Ammon's horn (tissue), 1 donor: ENCODE measurements at places on chromosomes 13 and 19.

GRCh38 chr13:75372923-75373841 lies 108.8 kb downstream of the TBC1D4 start:
- DNase-seq: no peak

DNA sequence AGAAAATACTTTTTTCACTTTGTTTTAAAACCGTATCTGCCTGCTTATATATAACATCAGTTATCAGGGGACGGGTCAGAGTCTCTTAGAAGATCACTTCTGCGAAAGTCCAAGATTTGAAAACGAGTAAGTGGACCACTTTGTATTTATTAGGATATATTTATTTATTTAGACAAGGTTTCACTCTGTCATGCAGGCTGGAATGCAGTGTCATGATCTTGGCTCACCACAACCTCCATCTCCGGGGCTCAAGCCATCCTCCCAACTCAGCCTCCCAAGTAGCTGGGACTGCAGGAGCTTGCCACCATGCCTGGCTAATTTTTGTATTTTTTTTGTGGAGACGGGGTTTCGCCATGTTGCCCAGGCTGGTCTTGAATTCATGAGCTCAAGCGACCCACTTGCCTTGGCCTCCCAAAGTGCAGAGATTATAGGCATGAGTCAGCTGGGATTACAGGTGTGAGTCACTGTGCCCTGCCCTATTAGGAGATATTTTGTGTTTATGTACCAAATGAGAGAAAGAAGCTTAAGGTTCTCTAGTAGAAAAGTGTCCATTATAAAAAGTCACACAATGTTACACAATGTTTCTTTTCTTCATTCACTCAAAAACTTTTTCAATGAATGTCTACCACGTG lies 39.5 kb downstream of the RASL11A start:
- DNase-seq: no peak

GRCh38 chr19:4969772-4970531 lies 1.0 kb downstream of the KDM4B start:
- peak; percentile 47 for DNase-seq

- no peak for DNase-seq
Observed at GRCh38 chr19:38512277-38512676, 78.8 kb downstream of the RYR1 start.

GRCh38 chr19:46776927-46777911 lies 11.2 kb downstream of the SLC1A5 start:
- DNase-seq: no peak

DNA sequence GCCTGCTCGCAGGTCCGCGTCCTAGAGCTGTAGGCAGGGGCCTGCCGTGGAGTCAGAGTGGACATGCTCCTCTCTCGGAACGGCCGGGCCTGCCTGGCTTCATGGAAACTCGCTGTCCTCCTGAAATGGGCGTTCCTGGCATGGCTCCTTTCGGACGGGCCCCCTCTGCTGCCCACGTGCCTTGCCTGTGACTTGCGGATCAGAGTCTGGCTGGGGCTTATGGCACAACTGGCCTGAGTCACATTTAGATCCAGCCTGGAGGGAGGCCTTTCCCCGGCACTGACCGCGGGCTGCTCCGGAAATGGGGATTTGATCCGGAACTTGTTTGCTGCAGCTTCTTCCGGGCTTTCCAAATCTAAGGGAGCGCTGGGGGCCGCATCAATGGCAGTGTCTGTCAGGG lies 28.1 kb downstream of the THSD1 start:
- no peak for DNase-seq

DNA sequence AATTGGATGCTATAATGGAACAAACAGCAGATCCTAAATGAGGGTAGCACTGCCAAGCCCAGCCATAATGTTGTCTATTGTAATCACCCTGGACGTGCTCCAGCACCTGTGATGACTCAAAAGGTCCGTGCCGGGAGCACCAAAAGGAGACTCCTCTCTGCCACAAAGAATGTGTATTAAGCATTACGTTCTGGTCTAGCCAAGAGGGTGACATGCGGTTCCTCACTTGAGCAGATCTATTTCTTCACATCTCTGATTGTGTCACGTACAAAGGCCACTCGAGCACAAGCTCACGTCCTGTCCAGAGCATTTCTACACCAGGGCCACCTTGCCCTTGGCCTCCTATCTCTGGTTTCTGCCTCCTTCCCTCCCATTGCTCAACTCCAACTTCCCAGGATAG lies 219.9 kb upstream of the IRS2 start:
- DNase-seq: no peak

GRCh38 chr13:34634448-34634847 lies 307.6 kb upstream of the NBEA start:
- DNase-seq: no peak

GRCh38 chr19:52219611-52220010 lies 29.8 kb downstream of the PPP2R1A start:
- DNase-seq: no peak

GRCh38 chr13:82879921-82880320 lies 1002.4 kb downstream of the SLITRK1 start:
- no peak for DNase-seq

DNA sequence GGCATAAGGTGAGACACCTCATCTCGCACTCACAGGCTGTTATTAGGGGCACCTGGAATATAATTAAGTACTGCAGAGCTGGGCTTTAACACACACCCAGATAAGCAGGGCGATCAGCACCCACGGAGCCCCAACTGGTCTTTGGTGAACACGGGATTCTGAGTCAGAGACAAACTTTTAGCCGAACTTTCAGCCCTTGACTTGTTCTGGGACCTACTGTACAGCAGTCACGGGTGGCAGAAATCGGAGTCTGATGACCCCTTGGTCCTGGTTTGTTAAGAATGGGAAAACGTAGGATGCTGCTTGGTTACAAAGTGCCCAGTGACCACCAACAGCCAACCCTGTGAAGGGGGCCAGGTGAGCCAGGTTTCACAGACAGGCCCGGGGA lies 9.0 kb downstream of the SH3GL1 start:
- DNase-seq: no peak

GRCh38 chr13:59721926-59722910 lies 441.5 kb downstream of the DIAPH3 start:
- DNase-seq: no peak

DNA sequence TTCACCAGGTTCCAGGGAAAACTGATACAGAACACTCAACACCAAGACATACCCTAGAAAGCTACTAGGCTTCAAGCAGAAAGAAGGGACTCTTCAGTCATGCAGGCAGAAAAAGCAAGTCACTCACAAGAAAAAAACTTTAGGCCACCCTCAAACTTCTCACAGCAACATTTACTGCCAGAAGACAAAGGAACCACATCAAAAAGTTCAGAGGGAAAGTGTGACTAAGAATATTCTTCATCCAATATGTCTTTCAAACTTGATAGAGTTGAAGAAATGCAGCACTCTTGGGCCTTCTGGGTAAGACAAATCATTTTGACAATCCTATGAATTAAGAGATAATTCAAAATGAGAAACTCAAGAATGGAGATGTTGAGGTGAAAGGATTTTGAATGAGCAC lies 7.7 kb downstream of the DZIP1 start:
- DNase-seq: no peak

DNA sequence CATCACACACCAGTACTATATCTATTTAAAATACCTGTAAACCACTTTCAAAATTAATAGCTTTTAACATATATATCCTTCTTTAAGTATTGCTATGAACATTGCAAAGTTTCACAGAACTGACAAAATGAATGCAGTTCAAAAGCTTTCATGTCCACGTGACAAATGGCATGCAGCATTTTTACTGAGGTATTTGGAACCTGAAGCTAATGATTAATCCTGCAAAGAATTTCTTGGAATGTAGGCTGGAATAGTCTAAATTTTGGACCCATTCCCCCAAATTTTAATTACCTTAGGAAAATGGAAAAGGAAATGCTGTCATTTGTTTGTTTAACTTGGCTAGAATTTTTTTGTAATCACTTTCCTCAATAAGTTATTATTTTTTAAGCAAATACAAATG lies 423.8 kb upstream of the GPC6 start:
- no peak for DNase-seq

GRCh38 chr19:1162404-1163282 lies 11.4 kb downstream of the SBNO2 start:
- DNase-seq: no peak

GRCh38 chr19:610071-610800 lies 20.6 kb downstream of the HCN2 start:
- no peak for DNase-seq

DNA sequence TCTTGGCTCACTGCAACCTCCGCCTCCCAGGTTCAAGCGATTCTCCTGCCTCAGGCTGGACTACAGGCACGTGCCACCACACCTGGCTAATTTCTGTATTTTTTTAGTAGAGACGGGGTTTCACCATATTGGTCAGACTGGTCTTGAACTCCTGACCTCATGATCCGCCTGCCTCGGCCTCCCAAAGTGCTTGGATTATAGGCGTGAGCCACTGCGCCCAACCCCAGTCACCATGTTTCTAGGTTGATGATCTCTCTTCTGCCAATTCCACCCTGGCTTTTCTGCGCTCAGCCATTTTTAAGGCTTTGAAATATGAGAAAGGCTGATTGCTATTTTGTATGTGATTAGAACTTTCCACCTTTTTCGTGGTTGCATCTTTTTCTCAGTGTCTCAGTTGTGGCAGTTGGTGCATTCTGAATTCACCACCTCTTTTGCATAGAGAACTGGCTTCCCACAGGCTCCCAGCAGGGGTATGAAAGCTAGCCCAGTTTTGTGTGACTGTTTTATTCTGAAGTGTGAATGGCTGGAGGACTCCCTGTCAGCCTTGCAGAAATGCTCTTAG lies 15.5 kb downstream of the CEACAM1 start:
- DNase-seq: no peak

GRCh38 chr19:58429745-58430144 lies 10.2 kb downstream of the ZNF132 start:
- no peak for DNase-seq

DNA sequence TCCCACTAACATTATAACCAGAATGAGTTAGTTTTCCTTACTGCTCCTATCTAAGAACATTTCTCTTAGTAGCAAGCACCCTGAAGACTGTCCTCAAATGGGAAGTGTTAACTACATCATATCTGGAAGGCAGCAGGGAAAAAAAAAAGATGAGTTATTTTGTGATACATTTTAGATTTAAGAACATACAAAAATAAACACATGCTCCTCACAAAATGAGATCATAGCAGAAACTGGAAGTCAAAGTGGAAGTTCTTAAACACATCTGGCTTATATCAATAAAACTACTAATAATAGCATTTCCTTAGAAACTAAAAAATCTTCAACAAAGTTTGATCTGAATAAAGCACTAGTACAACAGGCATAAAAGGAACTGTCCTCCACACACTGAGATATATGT lies 70.4 kb downstream of the SLITRK6 start:
- DNase-seq: no peak

- DNase-seq: no peak
Observed at GRCh38 chr19:32890326-32890725, 20.8 kb upstream of the SLC7A9 start.

DNA sequence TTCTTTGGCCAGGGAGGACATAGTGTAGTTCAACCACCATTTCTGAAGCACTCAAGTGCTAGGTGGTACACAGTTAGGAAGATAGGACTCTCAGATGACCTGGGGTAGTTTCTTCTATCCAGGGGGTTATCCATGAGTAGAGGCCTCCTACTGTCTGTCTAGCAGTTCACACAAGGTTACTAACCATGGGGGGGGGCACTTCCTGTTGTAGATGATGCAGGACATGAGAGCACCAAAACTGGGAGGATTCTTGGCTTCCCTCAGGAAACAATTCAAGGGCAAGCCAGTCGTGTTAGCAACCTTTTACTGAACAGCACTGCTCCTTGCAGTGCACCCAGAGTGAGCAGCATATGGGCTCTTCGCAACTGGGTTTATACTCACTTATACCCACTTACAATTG lies 8.9 kb upstream of the TPP2 start:
- DNase-seq: no peak

DNA sequence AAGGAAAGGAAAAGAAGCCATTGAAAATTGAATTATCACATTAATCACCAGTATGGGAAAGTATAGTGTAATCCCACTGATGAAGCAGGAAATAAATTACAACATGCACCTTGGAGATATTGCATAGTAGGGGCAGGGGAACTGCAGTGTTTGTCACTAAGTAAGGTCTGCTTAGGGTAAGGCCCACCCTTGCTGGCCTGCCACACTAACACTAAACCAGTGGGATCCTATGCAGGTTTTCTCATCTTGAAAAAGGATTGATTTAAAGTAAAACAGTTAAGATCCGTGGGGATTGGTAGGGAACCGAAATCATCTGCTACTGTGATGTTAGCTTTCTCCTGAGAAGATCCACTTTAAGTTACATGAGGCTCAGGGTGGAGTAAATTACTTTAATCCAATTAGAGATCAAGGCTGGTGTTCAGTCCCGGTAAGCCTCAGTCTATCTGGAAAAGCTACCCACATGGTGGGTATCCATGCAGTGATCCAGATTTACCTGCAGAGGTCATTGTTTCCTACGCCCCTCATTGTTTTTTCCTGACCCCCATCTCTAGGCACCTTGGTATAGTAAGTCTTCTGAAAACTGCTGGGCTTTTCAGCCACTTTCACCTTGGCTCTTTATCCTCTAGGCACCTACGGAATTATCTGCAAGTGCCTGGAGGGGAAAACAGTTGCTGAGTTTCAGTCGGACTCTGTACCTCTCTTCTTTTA lies 1014.9 kb upstream of the ATXN8OS start:
- no peak for DNase-seq

DNA sequence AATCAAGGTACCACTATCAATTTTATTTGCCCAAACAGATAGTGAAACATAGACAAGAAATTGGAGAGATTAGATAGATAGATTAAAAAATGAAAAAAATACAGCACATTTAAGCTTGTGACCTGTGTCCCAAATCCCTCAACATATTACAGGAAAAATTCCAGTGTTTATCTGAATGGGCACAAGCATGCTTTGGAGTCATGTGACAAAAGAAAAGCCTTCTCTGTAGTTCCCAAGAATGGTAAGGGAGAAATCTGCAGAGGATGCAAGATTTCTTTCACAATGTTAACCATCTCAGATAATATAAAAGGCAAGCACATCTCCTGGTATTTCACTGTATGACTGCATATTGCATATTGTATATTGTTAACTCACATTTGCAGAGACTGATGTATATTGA lies 168.0 kb downstream of the PCDH9 start:
- no peak for DNase-seq

DNA sequence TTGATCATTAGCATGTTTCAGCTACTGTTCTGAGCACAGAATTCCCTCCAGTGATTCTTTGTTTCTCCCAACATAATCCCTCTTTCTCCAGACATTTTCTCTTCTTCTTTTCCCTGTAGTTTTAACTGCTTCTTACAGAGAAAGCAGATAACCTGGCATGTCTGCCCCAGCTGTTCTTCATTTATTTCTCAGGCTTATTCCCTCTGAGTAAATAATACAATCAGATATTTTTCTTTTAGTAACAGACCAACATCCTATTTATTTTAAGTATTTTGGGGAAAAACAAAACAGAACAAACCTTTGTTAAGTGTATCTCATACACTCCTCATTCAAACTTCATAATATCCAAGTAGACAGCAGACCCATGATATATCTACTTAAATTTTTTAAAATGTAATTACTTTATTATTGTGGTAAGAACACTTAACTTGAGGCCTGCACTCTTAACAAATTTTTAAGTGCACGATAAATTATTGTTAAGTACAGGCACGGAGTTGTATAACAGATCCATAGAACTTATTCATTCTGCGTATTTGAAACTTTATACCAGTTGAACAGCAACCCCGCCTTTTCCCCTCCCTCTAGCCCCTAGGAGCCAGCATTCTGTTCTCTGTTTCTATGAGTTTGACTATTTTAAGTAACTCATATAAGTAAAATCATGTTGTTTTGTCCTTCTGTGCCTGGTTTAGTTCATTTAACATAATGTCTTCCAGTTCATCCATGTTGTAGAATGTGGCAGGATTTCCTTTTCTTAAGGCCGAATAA lies 540.0 kb downstream of the LMO7 start:
- no peak for DNase-seq

- no peak for DNase-seq
Observed at GRCh38 chr13:24858953-24859352, 95.0 kb downstream of the RNF17 start.
